ENCODE measurements at places on chromosomes 4 and X.
A peak's percentile ranks its signal among the peaks of the same experiment; 100 is the strongest.

DNA sequence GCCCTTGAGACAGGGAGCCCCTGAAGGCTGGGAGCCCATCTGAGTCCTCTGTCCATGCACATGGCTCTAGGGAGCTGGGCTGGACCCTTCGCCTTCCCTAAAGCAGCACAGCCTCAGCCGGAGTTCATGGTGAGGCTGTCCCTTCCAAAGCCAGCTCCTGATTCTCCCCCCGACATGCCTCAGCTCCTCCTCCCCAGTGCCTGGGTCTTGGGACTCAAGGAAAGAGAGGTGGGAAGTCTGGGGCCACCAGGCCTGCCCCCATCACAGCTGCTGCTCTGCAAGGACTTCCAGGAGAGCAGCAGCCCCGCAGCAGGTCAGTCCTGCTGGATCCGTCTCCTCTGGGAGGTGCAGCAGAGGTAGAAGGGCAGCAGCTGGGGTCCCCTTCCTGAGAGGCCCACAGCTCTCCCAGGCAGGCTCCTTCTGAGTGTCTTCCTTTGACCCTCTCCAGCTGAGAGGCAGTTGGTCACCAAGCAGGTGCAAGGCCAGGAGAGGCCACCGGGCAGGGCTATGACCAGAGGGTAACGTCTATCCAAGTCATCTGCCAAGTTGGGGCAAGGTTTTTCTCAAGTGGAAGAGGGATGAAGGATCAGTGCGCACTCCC is 90.5 kb downstream of the ADRA2C start:
- DNase-seq: no peak

DNA sequence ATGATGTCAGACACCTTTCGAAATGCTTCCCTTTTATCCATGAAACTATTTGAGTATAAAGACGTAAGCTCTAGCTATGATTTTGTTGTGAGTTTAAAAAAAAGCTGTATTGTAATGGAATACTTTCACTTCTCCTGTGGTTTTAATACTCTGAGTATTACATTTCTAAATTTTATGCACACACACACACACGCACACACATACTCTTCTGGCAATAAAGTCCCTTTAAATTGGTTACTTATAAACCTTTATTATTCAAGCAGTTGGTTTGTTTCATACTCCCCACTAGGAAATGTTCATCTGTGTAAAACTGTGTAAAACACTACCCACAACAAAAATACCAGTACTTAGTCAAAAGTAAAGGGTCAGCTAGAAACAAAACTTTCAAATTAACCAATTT is 18.2 kb downstream of the VAMP7 start:
- DNase-seq: no peak

DNA sequence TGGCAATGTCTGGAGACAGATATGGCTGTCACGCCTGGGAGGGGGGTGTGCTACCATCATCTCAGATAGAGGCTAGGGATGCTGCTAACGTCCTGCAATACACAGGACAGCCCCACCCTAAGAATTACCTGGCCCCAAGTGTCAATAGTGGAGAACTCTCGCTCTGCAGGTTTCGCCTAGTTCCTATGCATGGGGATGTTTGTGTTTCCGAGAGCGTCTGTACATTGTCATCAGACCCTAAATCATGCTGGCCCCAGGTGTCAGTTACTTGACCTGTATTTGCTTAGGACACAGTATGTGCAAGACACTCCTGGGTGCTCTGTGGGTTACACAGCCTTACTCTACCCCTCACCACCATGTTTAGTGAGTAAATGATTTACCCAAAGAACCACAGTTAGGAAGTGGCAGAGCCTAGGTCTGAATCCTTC is 90.8 kb downstream of the AFF1 start:
- DNase-seq: no peak

DNA sequence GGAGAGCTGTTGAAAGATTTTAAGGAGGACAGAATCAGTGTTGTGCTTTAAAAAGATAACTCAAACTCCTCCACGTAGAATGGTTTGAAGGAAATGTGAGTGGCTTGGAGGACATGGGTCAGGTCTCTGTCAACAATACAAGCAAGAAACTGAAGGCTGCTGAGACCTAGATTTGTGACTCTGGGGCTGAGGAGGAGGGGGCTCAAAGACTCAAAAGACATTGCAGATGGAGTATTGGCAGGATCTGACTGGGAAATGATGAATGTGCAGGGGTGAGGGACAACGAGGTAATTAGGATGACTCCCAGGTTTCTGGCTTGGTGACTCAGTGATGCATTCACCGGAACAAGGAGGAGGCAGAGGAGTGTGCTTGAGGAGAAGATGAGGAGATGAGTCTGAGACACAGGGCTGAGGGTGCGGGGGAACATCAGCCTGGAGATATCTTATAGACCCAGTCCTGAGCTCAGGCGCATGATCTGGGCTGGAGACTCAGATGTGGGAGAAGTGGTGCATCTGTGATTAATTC is 3.3 kb upstream of the RPS4X start:
- DNase-seq: no peak

DNA sequence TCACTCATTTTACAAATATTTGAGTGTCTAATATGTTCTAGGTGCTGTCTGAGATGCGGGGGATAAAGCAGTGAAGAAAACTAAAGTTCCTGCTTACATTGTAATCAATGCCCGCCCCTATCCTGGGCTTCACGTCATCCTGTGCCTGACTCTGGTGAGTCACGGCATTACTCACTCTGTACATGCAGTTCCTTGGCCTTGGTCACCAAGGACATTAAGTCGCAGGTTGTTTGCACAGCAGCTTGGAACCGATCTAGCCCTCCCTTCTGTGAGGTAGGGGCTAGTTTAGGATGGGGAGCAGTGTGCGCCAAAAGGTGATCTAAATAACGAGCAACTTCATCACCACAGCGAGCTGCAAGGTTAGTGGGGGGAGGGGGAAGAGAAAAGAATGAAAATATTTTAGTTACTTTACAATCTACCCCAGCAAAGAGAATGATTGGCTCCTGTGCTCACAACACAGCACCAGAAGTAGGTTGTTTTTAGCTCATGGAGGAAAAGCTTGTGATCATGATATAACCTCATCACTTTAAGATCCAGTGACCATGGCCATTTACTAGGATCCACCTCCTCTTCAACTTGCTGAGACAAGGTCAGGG is 48.0 kb upstream of the HDAC8 start:
- no peak for DNase-seq

- peak; percentile 21 for DNase-seq
Observed at GRCh38 chr4:141210168-141210567, 10.5 kb upstream of the ZNF330 start.

DNA sequence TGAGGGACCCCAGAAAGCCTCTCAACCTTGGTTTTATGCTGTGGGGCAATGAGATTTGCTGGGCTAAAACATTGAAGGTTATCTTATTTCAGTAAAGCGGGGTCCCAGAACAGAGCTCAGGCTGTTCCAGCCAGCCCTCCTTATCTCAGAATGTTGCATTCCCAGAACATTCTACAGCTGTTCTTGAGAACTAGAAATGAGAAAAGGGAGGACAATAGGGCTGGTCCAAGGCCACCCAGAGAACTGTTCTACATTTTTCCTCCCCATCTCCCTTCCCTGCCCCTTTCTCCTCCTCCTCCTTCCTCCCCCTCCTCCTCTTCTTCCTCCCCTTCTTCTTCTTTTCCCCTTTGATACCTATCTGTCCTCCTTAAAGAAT is 70.4 kb upstream of the SLC7A11 start:
- DNase-seq: no peak

DNA sequence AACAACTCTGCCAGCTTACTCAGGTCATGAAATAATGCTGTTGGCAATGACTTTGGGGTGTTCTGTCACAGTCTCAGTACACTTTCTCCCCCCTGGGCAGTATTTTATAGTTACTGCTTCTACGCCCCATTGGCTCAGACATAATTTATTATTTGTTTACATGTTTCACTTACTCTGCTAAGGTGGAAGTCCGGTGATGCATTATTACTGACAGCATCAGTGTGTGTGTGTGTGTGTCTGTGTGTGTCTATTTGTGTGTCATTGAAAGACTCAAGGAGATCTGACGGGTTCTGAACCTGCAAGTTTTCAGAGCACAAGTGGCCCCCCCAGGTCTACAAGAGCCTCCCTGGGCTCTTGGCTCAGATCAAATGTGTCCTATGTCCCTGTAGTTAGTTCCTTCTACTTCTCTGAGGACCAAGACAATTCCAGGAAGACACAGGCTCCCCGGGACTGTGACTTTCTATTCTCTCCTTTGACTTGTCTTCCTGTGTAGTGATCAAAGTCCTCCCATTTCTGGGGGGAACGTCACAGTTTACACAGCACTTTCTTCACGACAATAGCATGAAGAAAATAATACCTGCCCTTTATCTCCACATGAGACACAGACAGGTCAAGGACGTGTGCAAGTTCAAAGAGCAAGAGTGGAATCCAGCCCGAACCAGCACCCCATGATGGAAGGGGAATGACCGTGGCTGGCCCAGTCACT is 283.7 kb upstream of the GATB start:
- DNase-seq: no peak

All from tongue (tissue), 3 donors.